Cerebellar nuclear complex (tissue), 1 donor: ENCODE measurements at places on chromosomes 4 and X.

GRCh38 chrX:21606002-21606401 is 52.1 kb downstream of the KLHL34 start:
- DNase-seq = no peak

GRCh38 chrX:18992829-18993228 is 8.9 kb upstream of the PHKA2 start:
- no peak for DNase-seq

- DNase-seq = no peak
Observed at GRCh38 chr4:18050448-18050847, 28.9 kb upstream of the LCORL start.

- DNase-seq = no peak
Observed at GRCh38 chrX:123422875-123423274, 238.8 kb downstream of the GRIA3 start.

DNA sequence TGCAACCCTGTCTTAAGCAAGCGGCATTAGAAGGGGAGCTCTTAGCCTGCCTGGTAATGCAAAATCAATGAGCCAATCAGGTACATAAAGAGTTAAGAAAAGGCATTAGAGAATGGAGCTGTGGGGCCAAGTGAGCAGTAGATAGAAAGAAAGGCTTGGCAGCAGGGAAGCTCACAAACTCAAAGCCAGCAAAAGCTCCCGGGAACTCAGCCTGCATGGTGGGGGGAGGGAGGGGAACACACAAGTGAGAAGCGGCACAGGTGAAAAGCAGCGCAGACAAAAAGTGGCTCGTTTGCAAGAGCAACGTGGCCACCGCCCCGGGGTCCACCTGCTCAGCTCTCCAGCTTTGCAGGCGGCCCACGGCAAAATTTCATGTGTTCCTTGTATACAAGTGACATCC is 818.5 kb downstream of the FAM133A start:
- DNase-seq = no peak
